ENCODE measurements at places on chromosomes 4 and X. TPM values are rescaled to one million over a fixed set of nuclear protein-coding genes. Genes with fewer than 3 reads are reported as not detected.

Gene NDST3
- polyA plus RNA-seq: 0.17 TPM

Gene ERCC6L
- polyA plus RNA-seq: 2.7 TPM

Gene GASK1B
- polyA plus RNA-seq: 46.7 TPM

Gene GPR119
- not detected for polyA plus RNA-seq

Gene LETM1
- 20.1 TPM for polyA plus RNA-seq

Gene GC
- polyA plus RNA-seq: not detected

Gene CLCN5
- polyA plus RNA-seq: 84.4 TPM

Gene TMPRSS11B
- not detected for polyA plus RNA-seq

Gene HTR2C
- polyA plus RNA-seq: not detected

Gene CT45A1
- not detected for polyA plus RNA-seq

Gene PNMA5
- not detected for polyA plus RNA-seq

Gene ANOS1
- polyA plus RNA-seq: 38.4 TPM

Gene YY2
- polyA plus RNA-seq: 2.5 TPM

DNA sequence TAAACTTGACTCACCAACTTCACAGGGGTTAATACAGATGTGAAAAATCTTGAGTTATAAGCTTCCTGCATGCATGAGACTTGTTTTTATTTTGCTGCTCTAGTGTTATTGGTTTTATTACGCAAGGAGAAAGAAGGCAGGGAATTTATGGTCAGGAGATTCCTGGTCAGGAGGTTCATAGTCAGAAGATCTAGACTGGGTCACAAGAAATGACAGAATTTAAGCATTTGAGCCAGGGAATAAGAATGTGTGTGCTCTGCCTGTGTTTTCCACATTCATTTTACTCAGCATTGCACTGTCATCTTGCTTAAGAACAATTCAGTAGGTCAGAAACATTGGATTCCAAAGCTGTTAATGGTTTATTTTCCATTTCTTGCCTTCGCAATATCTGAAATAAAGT lies 2522.1 kb downstream of the ARAP2 start:
- peak; percentile 11 for DNase-seq

GRCh38 chrX:102672856-102673255 lies 21.6 kb downstream of the GPRASP1 start:
- DNase-seq: no peak

DNA sequence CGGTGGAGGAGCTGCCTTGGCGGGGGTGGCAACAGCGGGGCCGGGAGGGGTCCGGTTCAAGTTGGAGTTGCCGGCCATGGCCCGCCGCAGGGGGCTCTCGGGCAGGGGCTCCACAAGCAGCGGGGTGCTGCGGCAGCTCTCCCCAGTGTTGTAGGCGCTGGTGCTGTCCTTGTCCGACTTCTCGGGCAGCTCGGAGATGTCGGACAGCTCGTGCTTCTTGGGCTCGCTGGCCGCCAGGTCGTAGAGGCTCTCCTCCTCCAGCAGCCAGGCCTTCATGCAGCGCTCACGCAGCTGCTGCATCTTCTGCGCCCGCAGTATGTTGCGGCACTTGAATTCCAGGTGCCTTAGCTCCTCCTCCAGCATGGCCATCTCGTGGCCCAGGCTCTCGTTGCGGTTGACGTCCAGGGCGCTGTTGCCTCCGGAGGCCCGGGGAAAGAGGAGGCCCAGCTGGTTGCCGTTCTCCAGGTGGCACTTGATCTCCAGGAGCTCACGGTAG lies 9.7 kb downstream of the SSR4 start:
- no peak for DNase-seq

DNA sequence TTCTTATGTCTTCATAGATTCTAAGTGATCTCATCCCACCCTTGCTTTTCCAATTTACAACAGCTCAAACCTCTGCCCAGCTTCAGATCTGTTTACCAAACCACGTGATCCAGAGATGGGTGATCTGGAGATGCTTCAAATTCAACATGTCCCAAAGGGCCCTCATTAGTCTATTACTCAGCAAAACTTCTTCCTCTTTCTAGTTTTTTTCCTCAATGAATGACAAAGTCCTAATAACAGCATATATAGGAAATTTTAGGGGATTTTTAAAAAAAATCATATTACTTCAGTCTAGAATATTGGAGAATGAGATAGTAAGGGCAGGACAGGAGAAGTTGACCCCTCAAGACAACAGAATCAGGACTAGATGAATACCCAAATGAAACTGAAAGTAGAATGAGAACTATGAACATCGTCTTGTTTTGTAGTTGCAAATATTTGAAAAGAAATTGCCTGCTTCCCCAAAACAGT lies 127.1 kb downstream of the CFAP299 start:
- DNase-seq: no peak

- DNase-seq: peak; percentile 31
Measured at GRCh38 chr4:87309625-87310024, 13.1 kb downstream of the HSD17B13 start.

- DNase-seq: peak; percentile 71
Measured at GRCh38 chr4:40600850-40601249, 28.8 kb downstream of the RBM47 start.

- DNase-seq: no peak
Measured at GRCh38 chr4:125519371-125520146, 204.8 kb downstream of the FAT4 start.

GRCh38 chr4:7361280-7361895 lies 73.3 kb downstream of the PSAPL1 start:
- peak; percentile 87 for DNase-seq

DNA sequence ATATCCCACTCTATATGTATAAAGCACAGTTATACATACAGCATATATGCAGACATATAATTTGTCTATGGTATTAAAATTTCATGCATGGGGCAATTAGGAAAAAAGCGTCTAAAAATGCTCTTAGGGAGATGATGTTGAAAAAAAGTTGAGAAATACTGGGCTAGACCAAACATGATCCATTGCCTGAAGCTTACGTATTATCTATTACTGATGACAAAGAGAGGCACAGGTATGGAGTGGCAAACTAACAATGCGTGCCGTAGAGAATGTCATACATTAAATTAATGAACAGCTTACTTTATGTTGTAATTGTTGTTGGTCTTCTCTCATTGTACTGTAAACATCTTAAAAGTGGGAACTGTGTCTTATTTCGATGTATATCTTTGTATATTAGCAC lies 13.9 kb downstream of the RHOH start:
- no peak for DNase-seq

- no peak for DNase-seq
Measured at GRCh38 chr4:7185487-7186030, 6.8 kb upstream of the SORCS2 start.

- no peak for DNase-seq
Measured at GRCh38 chr4:2667428-2667827, 88.7 kb downstream of the TNIP2 start.

DNA sequence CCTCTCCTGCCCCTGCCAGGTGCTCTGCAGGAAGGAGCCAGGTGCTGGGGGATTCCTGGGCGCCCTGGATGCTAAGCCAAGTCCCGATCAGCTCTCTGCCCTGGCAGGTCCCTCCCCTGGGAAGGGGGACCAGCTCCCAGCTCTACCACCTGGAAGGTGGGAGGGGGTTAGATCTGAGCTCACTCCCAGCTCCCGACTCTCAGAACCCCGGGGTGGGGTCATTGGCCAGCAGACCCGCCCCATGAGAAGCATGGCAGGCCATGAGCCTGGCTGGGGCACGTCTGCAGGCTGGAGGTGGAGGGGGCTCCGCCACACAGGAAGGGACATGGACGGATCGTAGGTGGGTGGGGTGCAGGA lies 83.4 kb upstream of the NKX1-1 start:
- DNase-seq: no peak

DNA sequence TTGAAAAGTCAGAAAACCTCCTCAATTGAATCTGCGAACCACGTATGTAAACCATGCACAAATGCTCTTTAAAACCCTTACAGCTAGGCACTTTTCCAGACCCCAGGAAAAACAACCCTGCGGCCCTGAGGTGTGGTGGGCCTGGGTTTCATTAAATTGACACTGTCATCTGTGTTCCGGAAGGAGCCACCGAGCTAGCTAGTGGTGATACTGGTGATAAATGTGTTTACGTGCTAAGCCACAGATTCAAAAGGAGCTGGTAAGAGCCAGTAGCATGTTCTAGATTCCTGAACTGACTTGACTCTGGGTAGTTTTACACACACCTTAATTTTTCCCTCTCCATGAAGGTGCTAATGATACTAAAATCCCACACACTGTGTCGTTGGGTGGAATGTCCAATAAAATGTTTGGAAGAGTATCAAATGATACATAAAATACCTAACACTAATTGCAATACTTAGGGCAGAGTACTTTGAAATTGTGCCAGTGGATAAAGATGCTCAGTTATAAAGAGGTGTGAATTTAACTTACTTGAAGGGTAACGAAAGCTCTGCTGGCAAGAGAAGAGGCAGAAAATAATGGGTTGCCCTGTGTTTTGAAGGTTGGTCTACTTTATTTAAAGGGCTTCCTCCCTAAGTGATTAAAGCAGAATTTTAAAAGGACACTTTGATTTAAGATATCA lies 8.5 kb downstream of the SMS start:
- no peak for DNase-seq

- no peak for DNase-seq
Measured at GRCh38 chr4:104486716-104487504, 7.8 kb downstream of the CXXC4 start.

DNA sequence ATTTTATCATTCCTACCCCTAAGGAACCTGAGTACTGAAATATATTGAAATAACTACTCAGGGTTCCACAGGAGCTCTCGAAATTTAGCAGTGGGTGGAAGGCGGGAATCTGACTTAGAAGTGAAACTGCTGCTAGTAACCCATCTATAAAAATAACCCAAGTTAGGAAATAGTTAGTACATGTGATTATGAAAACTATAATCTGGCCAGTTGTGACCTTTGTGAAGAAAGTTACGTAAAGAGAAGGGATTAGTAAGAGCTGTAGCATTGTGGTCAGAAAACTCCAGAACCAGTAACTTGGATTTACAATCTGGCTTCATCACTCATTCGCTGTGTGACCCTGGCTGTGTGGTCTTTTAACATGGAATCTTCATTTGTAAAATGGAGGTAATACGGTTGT lies 175.5 kb downstream of the RAPGEF2 start:
- DNase-seq: peak; percentile 18

DNA sequence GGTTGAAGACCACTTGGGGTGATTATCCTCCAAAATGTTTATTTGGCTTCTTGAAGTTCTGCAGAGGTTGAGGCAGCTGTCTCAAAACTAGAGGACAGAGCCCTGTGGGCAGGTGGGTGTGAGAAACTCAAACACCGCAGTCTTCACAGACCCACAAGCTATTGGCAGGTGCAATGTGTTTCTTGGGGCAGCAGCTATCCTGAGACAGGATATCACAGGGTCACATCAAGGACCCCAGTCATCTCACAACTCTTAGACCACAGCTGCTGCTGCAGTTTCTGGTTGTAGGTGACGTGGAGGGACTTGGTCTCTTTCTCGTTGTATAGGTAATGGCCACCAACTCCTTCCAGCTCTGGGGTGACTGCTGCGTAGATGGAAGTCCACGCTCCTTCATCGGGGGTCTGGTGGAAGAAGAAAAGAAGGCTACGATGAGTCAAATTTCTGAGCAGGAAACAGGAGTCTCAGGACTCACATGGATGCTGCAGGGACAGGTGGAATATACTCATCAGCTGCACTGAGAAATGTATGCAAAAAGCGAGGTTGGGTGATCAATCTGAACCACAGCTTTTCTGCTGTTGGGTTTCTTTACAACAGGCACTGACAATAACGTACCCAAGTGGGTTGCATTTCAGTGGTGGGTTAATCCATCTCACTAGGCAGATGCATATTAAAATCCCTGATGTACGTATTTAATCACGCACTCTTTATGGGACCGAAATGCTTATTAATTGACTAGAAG lies 279.8 kb downstream of the DHRSX start:
- DNase-seq: no peak
